Left ventricle myocardium inferior (tissue), 1 donor: ENCODE measurements at places on chromosomes 16 and 17.

- DNase-seq: no peak
Measured at GRCh38 chr17:37089956-37090355, 141.2 kb downstream of the AATF start.

DNA sequence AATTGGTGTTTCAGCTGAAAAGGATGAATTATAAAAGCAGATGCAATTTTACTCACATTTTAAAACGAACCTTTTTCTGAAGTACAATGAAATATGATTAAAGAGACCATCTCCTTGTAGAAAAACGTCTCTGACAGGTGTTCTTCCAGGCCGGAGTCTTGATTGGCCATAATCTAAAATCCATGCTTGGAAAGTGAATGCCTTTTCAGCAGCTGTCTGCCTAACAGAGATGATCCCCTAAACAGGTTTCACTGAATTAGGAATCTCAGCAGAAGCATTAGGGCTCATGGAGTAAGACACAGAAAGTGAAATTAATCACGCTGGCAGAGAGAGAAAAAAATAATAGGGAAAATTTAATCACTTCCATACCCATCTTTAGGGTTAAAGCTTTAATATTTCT is 39.3 kb upstream of the IRX5 start:
- no peak for DNase-seq

DNA sequence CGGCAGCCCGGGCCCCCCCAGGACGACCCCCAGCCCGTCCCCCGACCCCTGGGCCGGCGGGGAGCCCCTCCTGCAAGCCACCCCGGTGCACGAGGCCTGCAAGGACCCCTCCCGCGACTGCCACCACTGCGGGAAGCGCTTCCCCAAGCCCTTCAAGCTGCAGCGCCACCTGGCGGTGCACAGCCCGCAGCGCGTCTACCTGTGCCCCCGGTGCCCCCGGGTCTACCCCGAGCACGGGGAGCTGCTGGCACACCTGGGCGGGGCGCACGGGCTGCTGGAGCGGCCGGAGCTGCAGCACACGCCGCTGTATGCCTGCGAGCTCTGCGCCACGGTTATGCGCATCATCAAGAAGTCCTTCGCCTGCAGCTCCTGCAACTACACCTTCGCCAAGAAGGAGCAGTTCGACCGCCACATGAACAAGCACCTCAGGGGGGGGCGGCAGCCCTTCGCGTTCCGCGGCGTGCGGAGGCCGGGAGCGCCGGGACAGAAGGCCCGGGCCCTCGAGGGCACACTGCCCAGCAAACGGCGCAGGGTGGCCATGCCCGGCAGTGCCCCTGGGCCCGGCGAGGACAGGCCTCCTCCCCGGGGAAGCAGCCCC is 15.6 kb upstream of the ZFPM1 start:
- peak; percentile 51 for DNase-seq

- no peak for DNase-seq
Measured at GRCh38 chr16:49528866-49529288, 155.3 kb downstream of the C16orf78 start.

DNA sequence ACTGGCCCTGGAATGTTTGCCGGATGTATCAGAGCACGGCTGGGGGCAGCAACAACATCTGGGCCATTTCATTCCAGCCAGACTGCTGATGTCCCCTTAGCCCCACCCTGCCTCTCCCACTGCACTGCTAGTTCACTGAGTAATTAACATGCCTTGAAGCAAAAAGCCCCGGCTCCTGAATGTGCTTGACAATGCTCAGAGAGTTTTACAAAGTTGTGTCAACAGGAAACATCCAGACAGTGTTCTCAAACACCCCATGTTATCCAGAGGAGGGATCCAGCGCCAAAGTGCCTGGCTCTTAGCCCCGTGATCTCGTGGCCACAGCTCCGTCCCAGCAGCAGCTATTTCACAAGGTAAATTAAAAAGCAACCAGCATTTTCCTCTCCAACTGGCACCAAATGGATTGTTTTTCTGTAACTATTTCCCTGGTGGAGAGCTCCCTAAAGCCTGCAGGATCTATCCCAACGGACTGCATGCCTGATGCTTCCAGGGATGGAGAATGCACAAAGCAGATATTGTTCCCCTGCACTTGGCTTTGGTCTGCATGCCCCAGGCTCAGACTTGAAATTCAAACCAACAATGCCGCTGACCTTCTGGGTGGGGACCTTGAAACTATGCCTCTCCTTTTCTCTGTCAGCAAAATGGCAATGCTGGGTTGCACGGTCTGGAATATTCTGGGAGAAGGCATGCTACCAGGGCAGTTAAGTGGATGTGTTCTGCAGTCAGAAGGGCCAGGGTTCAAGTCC is 115.6 kb upstream of the CDH5 start:
- peak; percentile 84 for DNase-seq

DNA sequence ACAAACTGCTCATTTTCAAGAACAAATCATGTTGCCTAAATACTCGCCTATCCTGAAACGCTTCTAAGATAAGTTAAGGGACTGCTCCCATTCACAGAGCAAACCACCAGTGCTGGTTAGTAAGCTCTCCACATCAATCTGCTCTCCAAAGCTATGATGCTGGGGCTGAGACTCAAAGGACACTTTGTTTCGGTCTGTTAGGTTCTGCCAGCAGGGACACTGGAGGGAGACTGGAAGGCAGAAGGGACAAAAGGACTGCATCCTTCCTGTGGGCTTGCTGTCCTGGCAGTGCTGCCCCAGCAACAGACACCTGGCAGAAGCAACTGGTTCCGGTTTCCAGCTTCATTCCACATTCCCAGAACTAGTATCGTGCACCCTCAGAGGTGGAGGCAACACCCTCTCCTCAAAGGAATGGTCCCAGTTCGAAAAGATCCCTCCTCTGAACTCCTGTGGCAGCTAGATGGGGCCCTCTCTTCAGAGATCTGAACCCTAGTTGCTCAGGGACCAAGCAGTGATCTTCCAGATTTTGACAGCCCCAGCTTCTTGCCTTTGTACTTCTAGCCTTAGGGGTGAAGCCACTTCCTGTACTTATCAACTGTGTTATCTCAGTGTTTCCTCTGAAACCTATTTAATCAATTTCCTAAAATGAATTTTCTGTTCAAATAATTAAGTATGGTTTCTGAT is 73.4 kb upstream of the GSG1L start:
- no peak for DNase-seq

DNA sequence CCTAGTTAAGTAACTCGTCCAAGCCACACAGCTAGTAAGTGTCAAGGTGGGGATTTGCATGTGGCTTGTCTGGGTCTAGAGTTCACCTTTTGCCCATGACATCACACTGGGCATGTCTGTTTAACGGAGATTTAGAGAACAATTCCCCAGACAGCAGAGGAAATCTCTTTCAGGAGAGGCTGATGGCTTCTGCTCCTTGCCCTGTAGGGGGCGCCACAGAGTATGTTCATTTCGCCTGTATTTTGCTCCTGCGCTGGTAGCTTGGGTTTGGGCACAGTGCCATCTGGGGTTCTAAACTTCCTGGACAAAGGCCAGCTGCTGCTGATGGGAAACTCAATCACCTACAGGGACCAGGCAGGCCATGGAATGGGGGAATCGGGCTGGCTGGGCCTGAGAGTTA is 20.4 kb downstream of the OTOA start:
- DNase-seq: no peak

GRCh38 chr17:48472411-48473281 is 42.6 kb upstream of the SKAP1 start:
- no peak for DNase-seq

DNA sequence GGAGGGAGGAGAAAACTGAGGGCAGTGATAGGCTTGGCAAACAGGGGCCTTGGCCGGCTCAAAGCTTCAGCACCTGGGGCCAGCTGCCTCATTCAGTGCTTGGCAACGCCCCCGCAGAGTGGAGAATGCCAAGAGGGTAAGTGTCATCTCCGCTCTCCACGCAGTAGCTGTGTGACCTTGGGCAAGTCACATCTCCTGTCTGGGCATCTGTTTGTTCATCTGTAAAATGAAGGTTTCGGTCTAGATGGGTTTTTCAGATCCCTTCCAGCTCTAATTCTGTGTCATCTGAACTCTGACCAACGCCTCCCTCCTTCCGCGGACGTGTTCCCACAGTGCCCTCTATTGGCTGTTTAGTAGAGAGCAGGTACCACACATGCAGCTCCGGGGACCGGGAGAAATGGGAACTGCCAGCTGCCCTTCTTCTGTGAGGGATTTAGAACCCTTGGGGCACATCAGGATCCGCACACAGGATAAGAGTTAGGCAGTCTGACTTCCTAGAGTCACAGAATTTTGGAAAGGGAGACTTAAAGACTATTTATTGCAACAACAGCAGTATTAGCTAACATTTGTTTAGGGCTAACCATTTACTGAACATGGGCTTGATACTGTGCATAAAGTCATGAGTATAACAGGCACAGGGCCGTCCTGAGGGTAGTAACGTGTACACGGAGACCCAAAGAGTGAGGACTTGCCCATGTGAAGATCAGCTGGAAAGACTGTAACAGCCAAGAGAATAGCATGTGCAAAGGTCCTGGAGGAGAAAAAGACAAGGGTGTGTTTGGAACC is 26.8 kb downstream of the GP2 start:
- DNase-seq: peak; percentile 18

GRCh38 chr17:17018612-17019429 is 23.4 kb upstream of the MPRIP start:
- peak; percentile 5 for DNase-seq

DNA sequence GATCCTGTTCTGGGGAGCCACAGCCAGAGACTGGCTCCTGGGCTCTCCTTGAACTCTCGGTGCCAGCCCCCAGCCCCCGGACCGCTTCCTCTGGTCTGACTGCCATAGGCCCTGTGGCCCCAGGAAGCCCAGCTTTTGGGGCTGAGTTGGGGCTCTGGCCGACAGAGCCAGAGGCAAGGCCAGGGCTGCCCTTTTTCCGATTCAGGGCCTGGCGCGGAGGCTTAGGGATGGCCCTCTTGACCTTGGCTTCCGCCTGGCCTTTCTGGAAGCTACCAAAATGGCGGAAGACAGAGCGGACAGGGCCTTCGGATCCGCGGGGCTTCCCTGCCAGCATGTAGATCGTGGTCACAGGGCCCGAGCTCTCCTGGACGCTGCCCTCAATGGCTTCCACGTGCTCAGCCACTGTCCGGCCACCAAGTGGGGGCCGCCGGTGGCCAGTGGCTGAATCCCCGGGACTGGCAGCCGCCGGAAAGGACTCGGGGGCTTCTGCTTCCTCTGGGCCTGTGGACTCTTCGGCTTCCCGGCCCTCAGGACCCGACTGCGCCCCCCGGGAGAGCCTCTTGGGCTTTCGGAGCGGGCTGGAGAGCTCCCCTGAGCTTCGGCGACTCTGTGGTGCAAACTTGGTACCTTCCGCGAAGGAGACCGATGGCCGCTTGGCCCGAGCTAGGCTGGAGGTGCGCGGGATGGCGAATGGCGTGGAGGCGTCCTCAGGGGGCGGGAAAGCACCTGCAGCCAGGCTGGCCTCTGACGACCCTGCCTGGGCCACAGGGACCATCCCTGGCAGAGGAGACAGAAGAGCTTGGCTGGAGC is 6.4 kb upstream of the SLC43A2 start:
- no peak for DNase-seq

DNA sequence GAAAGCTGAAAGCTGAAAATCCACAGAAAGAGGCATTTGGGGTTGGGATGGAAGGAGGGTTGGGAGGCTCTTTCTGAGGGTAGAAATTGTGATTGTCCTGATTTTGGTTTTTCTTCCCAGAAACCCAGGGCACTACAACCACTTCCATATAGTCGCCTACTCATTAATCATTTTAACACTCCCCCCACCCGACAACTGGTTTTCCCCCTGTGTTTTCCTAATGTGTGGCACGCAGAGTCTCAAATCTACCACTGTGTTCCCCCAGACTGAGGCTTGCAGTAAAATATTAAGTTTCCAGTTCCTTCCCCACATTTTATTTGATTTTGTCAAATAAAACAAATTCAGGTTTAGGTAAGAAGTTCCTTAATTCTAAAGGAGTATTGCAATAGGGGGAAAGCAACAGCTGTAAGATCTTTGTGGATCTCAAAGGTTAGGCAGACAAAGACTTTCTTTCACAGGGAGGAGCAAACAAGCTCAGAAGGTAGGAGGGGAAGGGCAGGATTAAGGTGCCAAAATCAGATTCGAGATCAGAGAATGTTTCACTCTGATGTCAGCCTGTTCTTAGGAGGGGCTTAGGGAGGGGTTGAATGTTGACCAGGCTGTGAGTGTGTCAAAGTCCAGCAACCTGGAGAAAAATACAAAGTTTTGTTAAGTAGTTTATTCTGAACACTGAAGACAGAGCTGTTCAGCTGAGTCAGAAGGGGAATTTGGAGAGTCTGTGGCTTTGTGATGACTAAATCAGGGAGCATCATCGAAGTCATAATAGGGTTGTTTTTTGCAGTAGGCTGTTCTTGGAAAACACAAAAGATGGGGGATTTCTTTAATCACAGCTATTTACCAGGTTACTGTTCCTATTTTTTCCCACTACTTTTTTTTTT is 3.6 kb downstream of the ZNF267 start:
- no peak for DNase-seq

DNA sequence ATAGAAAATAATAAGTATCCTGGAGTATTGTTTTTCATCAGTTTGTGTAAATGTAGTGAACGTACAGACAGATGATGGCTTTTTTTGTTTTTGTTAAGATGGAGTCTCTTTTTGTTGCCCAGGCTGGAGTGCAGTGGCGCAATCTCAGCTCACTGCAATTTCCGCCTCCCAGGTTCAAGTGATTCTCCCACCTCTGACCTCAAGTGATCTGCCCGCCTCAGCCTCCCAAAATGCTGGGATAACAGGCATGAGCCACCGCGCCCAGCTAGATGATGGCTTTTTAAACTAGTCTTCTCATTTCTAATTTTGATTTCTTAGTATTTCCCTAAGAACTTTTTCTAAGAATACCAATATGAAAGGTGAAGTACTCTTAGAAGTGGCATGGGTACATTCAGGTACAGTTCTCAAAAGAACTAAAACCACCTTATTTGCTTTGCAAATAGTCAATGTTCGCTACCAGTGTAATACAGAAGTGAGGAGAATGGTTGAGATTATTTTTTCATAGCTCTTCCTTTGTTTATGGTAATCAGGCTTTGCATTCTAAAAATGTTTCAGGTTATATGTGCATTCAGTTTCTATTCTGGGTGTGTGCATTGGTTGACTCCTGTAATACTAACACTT is 34.2 kb downstream of the TTC19 start:
- no peak for DNase-seq

- DNase-seq: no peak
Measured at GRCh38 chr17:2990396-2990795, 73.0 kb downstream of the OR1D5 start.

DNA sequence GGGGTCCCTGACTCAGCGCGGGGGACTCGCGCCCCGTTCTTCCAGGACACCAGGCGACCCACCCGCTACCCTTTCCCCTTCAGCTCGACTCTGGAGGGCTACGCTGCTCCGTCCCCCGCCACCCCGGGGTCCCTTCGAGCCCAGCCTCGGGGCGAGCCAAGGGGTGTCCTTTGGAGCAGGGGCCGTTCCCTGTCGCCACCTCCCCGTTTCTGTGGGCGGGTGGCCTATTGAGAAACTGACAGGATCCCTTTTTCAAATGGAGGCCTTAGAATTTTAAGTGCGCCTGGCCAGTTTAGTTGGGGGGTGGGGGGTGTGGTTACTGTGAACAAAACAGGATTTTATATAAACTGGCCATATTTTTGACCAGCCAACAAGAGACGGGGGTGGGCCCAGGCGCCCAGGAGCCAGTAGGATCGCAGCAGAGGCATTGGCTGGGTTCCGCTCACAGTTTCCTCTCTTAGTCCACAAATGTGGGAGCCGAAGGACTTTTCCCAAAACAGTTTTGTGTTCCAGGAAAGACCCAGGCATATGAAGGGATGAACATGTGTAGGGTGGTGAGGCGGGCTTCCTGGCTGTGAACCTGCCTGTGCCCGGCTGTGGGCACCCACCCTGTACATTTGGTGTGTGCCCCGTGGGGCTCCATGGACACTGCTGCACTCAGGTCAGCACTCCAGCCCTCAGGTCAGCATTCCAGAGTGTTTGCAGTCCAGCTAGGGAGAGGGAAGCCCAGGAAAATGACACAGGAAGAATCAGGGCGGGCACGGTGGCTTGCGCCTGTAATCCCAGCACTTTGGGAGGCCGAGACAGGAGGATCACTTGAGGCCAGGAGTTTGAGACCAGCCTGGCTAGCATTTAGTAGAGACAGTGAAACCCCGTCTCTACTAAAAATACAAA is 722 bp upstream of the TIMP2 start:
- DNase-seq: peak; percentile 84
